ENCODE measurements at places on chromosomes 13 and 19.

- DNase-seq: no peak
These were observed 126.4 kb upstream of the FRY start for GRCh38 chr13:31904941-31905824.

DNA sequence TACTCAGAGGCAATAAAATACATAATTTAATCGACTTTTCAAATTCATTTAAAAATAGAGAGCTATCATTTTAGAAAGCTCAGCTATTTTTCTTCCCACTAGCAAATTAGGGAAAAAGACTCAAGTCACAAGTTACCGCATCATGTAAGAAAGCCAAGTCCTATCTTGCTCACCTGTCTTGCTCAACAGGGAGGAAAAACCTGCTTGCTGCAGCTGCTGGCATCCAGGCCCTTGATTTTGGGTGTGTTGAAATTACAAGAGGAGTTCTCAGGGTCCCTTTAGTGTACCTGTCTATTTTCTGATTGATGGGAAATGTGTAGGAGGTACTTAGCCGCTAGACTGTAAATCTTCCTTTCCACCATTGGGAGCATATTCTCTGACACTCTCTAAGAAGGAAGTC, 22.2 kb downstream of the SLC10A2 start:
- peak; percentile 3 for DNase-seq

GRCh38 chr19:2683430-2684003, 19.0 kb downstream of the GNG7 start:
- DNase-seq: no peak

DNA sequence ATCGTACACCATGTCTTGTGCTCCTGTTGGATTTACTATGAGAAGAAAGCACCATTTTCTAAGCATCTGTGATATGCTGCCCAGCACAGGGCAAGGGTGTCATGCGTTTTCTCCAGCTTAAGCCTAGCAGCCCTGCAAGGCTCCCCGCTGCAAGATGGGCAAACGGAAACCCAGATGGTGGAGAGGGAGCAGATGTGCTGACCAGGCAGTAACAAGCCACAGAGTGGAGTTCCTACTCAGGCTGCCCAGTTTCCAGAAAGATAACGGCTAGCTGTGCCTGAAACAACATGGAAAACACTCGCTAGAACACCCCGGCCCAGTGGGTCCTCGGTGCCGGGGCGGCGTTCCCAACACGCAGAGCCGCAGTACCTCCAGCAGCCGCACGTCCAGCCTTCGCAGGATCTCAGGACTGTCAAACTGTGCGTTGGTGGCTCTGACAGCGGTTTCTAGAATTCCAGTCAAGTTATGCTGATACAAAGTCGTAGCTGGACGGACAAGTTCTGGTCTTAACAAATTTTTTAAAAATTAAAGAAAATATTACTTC, 68.4 kb downstream of the TUBGCP3 start:
- no peak for DNase-seq

DNA sequence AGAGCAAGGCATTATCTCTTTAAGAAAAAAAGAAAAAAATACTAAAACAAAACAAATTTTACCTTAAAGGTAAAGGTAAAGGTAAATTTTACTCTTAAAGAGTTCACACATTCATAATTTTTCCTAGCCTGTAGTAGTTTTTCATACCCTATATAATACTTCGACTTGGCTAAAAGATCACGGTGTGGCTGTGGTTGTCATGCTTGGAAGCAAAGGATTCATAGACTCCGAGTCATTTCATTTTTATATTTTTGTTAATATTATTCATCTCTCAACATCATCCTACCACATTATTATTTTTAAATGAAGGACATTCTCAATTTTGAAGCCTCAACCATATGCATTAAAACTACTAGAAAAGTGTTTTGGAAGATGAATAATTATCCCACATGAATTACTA, 52.7 kb downstream of the PIBF1 start:
- DNase-seq: no peak

Data from tongue (tissue), 3 donors.